ENCODE measurements at places on chromosomes 1 and 21.

GRCh38 chr1:245441689-245442088 lies 286.9 kb downstream of the KIF26B start:
- DNase-seq: no peak

DNA sequence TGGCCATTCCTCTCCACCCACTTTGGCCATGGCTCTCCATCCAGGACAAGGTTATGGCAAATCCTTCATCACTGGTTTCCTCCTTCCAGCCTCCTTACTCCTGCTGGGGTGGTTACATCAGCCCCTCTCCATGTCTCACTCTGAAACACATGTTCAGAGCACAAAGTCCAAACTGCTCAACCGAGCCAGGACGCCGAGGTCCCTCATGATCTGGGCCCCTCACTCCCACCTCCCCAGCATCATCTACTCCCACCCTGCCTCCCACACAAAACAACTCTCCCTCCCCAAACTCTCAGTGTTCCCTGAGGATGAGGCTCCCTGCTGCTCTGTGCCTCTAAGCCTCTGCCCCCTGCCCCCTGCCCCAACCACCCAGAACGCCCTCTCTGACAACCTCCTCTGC lies 33.3 kb upstream of the ZBTB40 start:
- DNase-seq: no peak

DNA sequence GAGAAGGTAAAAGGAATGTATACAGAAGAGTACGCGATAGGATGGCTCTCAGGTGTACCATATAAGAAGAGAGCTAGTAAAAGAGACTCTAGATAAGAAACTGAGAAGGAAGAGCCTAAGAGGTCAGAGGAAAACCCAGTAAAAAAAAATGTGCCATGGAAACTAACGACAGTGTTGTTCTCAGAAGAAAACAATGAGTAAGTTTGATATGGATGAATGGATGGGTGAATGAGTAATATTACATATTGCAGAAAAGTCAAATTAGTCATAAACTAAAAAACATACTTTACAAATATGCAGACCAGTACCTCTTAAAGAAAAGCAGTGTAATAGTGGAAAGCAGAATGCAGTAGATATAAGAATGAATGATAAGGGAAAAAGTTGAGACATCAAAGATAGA lies 316.2 kb downstream of the HMCN1 start:
- no peak for DNase-seq

GRCh38 chr1:25517476-25518394 lies 25.7 kb upstream of the LDLRAP1 start:
- no peak for DNase-seq
